ENCODE measurements at places on chromosomes 2 and 18.

DNA sequence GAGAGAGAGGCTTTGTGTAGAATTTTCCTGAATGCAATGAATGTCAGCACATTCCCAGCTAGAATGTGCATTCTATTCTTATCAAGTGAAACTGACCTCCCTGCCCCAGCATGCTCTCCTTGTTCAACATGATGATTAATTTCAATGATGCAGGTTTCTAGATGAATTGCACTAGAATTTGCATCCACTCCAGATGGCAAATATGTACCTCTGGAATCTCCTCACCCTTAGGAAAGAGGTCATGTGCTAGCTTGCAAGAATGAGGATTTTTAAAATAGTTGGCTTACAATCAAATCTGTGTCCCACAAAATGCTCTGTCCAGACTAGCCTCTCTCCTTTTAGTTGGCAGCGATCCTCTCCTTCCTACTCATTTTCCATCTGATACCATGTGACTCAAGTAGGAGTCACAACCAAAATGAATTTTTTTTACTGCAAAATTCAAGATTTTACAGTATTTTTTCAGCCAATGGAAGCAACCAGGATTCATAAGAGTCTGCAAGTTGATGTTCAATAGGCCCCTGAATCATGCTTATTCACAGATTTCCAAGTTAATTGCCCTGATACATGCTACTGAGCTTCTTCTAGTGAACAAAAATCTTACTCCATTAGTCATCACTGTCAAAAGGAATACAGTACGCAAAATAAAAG, 21.0 kb upstream of the STAT4 start:
- no peak for DNase-seq

DNA sequence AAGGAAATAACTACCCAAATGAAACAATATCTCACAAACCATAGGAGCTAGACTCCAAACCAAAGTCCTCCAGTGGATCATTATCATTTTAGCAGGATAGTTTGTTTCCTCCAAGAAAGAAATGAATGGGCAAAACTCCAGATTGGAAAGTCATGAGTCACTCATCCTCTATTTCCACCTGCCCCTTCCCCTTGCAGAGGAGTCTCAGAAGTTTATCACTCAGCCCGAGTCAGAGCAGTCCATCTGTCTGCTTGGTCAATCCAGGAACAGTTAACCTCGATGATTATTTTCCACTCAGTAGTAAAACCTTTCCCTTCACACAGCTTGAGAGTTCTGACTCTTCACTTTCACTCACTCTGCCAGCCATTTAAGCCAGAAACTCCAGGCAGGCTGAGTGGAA, 462.2 kb downstream of the BCL11A start:
- DNase-seq: no peak

GRCh38 chr18:48796491-48797205, 154.1 kb downstream of the SMAD7 start:
- DNase-seq: no peak

- no peak for DNase-seq
Observed at GRCh38 chr18:66438711-66439536, 165.0 kb downstream of the CDH19 start.

DNA sequence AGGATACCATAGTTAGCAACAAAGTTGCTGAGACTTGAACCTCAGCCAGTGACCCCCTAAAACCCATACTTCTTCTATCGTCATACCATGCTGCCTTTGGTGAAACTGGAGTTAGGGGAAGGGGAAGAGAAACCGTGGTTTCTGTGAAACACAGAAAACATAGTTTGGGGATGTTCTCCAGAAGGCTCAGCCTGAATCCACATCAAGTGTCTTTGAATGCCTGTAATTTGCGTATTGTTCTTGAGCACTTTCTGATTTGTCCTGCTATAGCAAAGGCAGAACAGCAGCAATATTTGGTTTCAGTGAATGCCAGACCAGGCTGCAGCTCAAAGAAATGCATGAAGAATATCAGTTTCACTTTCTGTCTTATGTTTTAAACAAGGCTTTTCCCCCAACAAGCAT, 258.7 kb downstream of the TTC32 start:
- DNase-seq: no peak

DNA sequence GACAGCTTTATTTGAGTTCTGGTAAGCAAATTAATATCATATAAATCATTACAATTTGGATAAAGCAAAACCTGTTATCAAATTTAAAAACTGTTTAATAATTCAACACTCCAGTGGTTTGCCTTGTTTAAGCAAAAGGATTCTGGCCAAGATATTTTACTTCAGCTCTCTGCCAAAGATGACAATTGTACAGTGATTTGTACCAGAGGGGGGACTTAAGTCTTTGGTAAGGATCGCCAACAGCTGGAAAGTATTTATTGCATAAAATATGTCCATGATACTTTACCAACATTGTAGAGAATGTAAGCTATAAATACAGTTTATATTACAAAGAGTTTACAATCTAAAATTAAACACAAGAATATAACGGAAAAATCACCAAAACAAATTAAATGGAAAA, 13.8 kb downstream of the PREPL start:
- no peak for DNase-seq
